Activated CD8-positive, alpha-beta memory T cell treated with anti-CD3 and anti-CD28 coated beads for 48 hours (primary cell): ENCODE measurements at places on chromosomes 6 and 20.

DNA sequence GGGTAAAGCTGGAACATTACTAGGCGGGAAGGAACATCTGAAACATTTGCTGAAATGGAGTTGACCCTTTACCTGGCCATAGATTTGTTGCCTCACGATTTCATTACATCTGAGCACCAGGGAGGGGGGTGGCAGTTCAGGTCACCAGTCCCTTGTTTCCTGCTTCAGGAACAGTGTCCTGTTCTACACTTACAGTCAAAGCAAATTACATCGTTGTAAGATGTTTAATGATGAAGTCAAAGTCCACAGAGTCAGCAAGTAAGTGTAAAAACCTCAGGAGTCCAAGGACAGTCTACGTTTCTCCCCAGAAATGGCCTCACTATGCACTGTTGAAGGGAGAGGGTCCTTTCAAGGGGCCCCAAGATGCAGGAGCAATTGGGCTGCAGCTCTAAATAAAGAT is 8.9 kb upstream of the MICB start:
- DNase-seq: no peak

DNA sequence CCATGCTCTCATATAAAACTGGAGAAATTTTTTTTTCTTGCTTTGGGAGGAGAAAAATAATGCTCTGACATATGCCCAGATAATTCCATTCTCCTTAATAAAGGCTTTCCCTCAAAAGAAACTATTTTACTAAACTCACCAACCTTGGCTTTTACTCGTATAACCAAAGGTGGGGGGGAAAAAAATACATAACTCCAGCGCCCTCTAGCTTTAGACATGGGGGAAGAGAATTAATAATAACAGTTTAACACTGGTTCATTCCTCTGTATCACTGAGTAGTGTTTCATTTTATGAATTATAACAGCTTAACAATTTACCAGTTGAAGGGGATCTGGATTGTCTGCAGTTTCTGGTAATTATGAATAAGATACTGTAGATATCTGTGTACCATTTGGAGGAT is 1226.1 kb downstream of the GRIK2 start:
- no peak for DNase-seq

GRCh38 chr6:144302701-144303372 is 17.7 kb downstream of the UTRN start:
- DNase-seq: no peak

DNA sequence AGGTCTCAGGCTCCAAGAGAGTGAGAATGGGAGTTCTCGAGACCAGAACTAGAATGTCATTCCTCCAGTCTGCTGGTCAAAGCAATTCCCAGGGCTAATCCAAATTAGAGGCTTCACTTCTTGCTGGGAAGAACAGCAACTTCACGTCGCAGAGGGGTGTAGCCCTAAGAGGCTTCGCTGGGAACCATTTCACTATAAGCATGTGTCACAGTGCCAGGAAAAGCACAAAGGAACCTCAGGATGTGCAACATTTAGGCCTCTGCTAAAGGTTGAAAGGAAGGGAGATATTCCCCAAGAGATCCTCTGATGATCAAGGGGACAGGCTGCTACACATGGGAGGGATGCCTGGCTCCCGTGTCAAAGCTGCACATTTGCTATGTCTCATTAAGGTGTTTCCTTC is 35.9 kb upstream of the NXT1 start:
- DNase-seq: no peak

GRCh38 chr6:111015389-111016124 is 33.7 kb downstream of the RPF2 start:
- DNase-seq: no peak

GRCh38 chr6:3285732-3286131 is 27.0 kb downstream of the PSMG4 start:
- no peak for DNase-seq

- DNase-seq: no peak
Observed at GRCh38 chr6:157133856-157134255, 189.5 kb downstream of the TMEM242 start.

DNA sequence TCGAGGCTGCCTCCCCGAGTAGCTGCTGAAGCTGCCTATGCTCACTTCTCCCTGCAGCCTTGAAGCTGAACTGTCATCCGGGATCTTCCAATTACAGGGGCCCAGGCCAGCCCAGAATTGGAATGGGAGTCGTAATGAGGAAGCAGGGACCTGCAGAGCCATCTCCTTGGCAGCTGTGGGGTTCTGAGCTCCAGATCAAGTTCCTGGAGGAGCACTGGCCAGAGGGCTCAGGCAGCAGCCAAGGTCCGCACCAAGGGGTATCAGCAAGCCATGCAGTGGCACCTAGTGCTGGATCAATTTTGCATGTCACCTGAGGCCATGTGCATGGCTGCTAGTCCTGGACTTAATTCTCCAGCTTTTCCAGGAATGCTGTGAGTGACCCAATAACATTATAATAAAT is 163.2 kb upstream of the TSHZ2 start:
- DNase-seq: no peak

- no peak for DNase-seq
Observed at GRCh38 chr6:144283646-144284477, 1.3 kb upstream of the UTRN start.
